ENCODE measurements at places on chromosomes 2 and 18. TPM values are rescaled to one million over a fixed set of nuclear protein-coding genes. Genes with fewer than 3 reads are reported as not detected.

DNA sequence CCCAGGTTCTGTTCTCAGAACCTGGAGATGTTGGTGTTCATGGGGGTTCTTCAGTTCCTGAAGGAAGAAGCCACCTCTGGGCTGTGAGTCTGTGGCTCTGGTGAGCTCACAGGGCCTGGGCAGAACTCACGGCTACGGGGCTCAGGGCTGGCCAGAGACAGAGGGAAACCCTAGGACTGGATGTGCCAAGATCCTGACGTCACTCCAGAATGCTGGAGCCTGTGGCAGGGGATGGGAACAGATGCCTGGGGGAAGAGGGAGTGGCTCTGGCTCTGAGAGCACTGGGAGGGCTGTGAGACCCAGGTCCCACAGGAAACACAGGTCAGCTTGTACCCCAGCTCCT, at the start of gene OTOF:
OTOF (minus strand) TSS at position 214 of the 343 bp plus-strand sequence.
- DNase-seq = no peak

- no peak for DNase-seq
These were observed 56.7 kb downstream of the COL4A3 start for GRCh38 chr2:227221120-227221519.

The FOXD4L1 gene
- total RNA-seq = not detected

The CCBE1 gene
- total RNA-seq = not detected

The TTC32 gene
- 40.6 TPM for total RNA-seq

GRCh38 chr18:58513615-58514335, 115.1 kb downstream of the ALPK2 start:
- no peak for DNase-seq

DNA sequence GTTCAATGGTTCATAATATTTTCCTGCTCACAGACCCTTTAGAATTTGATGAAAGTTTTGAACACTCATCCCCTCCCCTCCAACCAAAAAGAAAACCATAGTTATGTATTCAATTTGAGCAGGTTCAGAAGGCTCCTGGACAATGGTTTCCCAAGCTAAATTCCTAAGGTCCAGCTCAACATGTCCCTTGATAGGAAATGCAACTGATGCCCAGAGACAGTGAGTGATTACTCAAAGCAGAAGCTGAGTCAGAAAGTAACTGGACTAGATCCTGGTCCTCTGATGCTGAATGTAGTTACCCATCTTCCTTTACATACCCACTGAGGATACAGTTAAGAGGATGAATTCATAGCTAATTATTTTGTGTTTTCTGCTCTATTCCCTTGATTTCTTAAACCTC, 218.9 kb upstream of the NCKAP5 start:
- no peak for DNase-seq

DNA sequence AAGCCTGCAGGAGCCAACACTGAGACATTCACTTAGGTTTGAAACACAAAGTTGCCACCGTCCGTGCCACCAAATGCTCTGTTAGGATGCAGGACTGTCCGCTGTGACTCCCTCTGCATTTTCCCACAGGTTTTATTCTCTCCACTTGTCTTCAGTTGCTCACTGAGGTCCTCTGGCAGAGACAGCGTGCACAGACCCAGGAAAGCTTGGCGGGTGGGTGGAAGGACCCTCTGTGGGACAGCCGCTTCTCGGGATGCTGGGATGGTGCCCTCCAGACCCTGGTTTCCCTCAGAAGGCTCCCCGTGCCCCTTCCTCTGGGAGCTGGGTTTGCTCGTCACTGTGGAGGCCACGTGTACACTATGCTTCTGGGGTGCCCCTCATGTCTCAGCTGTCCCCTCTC, 733.6 kb downstream of the GALR1 start:
- no peak for DNase-seq

GRCh38 chr18:35410561-35410960, 33.4 kb upstream of the ZNF396 start:
- DNase-seq = no peak

DNA sequence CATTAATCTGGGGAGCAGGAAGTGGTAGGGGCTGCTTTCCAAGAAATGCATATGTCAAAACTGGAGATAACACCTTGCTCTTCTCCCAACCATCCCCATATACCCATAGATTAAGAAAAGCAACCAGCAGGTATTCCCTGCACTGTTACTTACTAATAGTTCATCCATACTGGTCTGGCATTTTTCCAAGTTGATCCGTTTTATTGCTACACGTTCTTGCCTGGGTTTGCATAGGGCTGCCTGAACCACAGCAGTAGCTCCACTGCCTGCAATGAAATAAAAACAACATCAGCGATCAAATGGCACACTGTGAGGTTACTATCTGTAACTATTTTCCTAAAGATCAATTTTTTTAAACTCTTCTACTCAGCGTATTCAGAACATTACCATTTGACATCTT, 65.6 kb downstream of the STK39 start:
- DNase-seq = no peak

The MDH1B gene
- not detected for total RNA-seq

- DNase-seq = no peak
These were observed 42.9 kb downstream of the TMEM37 start for GRCh38 chr2:119474371-119475224.

GRCh38 chr18:8257851-8258434, 351.3 kb upstream of the RAB12 start:
- no peak for DNase-seq

DNA sequence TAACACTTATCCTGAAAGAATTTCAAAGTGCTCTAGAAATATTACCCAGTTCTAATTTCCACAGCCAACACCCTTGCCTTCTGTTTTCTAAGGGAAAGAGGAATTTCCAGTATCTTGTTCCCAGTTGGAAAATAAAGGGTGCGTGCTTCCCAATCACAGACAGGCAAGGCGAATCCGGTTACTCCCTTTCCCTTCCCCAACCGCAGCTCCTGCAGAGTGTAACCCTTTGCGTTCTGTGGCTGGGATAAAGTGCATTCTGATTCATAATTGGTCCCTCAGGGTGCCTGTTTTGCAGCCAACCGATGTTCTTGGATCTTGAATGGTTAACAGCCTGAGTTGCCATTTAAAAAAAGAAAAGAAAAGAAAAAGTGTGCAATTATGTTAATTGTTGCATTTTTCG, 40.6 kb upstream of the PGAP1 start:
- no peak for DNase-seq

DNA sequence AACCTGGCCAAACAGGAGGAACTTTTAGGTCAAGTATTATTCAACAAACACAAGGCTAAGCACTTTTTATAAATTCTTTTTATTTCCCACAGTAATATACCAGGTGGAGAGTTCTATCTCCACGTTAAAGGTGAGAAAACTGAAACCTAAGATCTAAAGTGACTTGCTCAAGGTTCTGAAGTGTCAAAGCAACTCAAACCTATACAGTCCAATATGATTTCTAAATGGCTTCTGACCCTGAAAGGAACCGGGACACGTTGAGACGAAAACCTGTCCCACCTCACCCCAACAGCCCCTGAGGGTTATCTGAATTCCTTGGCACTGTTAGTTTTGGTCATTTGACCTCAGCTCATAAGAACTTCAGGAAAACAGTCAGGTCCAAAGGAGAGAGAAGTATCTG, 814.5 kb upstream of the LRATD1 start:
- DNase-seq = no peak

The POTEC gene
- total RNA-seq = not detected

The SCN7A gene
- not detected for total RNA-seq

GRCh38 chr18:51437280-51438271, 240.1 kb upstream of the MEX3C start:
- DNase-seq = no peak

DNA sequence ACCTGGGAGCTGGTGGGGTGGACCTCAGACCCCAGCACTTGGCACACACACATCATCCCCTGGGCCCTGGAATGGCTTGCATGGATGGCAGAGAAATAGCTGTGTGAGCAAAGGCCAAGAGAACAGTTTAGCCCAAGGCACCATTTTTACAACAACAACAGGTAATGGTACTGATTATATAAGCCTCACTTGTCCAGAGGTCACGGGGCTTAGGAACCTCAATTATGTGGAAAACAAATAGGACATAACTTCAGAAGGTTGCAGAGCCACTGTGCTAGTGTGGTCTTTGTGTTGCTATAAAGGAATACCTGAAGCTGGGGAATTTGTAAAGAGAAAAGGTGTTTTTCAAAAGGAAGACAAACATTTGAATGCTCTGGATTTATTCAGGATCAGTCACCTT, 13.2 kb downstream of the STEAP3 start:
- DNase-seq = no peak

The CEBPZ gene
- 64.2 TPM for total RNA-seq

DNA sequence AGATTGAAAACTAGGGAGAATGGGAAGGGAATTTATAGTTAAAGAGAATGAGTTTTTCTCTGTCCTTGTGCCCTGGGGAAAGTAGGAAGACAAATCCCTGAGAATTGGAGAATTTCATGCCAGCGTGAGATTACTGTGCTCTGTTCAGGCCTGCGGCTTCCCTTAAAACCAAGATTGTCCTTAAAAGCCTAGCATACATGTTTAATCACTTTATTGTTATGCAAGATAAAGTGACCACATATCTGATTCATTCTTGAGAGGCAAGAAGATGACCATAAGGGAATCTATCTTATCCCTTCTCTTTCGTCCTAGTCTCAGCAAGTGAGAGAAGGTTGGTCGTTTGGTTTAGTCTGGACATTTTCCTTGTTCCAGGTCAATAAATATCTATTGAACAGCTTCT, 75.9 kb downstream of the ADCYAP1 start:
- DNase-seq = no peak

DNA sequence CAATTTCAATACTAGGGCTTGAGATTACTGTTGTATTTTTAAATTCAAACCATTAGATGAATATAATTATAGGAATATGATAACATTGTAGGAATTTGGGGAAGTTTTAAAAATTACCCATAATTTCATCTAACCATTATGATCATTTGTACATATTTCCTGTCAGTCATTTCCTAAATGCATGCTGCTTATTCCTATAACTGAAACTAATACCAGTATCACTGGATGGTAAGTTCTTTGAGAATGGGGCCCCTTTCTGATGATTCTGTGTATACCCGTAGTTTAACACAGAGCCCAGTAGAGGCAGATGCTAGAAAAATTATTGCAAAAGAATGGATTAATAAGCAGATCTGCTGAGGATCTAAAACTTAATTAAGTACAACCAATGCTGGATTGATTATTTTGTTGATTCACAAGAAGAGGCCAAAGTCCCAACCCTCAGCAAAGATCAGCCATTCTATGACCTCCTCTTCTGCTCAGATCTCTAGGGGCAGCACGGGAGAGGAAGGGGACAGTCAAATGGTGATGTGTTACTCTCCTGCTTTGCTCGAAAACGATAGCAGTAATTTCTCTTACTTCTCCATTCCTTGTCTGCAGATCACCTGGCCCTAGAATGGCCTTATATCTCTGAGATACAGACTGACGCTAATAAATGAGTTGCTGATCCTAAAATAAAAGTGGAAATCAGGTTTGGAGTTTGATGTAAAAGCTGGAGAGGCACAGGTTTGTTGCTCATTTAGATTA, 69.5 kb upstream of the PELI1 start:
- DNase-seq = peak; percentile 57

The TCF23 gene
- total RNA-seq = not detected

Data from CD4-positive, CD25-positive, alpha-beta regulatory T cell (primary cell).